ENCODE measurements at places on chromosomes 12 and 14.
A peak's percentile ranks its signal among the peaks of the same experiment; 100 is the strongest.

- DNase-seq = no peak
Measured at GRCh38 chr12:89752341-89752740, 43.7 kb upstream of the ATP2B1 start.

DNA sequence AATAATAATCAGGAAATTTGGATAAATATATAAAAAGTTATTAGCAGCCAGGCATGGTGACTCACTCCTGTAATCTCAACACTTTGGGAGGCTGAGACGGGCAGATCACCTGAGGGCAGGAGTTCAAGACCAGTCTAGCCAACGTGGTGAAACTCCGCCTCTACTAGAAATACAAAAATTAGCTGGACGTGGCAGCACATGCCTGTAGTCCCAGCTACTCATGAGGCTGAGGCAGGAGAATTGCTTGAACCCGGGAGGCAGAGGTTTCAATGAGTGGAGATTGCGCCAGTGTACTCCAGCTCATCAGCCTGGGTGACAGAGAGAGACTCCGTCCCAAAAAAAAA is 64.5 kb downstream of the SYT1 start:
- DNase-seq = no peak

DNA sequence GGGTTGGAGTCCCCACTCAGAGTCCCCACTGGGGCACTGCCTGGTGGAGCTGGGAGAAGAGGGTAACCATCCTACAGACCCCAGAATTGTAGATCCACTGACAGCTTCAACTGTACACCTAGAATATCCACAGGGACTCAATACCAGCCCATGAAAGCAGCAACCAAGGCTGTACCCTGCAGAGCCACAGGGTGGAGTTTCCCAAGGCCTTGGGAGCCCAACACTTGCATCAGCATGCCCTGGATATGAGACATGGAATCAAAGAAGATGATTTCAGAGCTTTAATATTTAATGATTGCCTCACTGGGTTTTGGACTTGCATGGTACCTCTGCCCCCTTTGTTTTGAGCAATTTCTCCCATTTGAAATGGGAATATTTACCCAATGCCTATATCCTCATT is 80.4 kb downstream of the RASSF9 start:
- no peak for DNase-seq

DNA sequence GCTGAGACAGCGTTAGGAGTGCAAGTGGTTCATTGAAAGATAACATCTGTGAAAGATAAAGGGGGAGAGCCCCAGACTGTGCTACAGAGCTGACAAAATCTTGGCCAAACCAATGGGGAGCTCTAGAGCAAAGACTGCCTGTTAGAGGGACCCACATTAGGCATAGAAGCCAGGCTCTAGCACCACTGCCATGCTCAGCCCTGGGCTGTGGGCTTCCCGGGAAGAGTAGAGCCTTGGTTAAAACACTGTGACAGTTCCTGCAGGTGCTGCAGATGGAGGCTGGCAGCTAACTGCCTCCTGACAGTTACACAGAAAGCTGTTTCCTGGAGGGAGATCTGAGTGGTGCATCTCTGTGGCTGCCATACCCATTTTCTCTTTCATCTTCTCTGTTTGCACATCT is 23.0 kb downstream of the TSHR start:
- no peak for DNase-seq

- no peak for DNase-seq
Measured at GRCh38 chr12:75704664-75705063, 193.3 kb upstream of the KRR1 start.

DNA sequence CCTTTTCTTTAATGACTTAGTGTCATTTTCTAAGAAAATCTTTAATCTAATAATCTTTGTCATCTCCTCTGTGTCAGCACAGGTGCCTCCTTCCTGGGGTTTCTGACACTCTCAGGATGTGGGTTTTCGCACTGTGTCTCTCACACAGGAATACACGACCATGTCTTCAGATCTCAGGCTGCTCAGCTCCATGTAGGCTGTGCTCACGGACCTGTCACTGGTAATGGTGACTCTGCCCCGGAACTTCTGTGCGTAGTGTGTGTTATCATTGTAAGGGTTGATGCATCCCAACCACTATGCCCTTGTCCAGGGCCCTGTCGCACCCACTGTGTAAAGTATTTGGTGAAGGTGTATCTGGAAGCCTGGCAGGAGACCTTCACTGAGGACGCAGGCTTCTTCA is 647.8 kb downstream of the TMEM121 start:
- DNase-seq = no peak

- no peak for DNase-seq
Measured at GRCh38 chr12:108597559-108598471, at the start of gene TMEM119. Gene TMEM119 (minus strand): TSS chr12:108598084. CDS start chr12:108592383, 5,701 bp downstream.

GRCh38 chr14:103334644-103335622 is 896 bp downstream of the EIF5 start:
- peak; percentile 70 for DNase-seq

DNA sequence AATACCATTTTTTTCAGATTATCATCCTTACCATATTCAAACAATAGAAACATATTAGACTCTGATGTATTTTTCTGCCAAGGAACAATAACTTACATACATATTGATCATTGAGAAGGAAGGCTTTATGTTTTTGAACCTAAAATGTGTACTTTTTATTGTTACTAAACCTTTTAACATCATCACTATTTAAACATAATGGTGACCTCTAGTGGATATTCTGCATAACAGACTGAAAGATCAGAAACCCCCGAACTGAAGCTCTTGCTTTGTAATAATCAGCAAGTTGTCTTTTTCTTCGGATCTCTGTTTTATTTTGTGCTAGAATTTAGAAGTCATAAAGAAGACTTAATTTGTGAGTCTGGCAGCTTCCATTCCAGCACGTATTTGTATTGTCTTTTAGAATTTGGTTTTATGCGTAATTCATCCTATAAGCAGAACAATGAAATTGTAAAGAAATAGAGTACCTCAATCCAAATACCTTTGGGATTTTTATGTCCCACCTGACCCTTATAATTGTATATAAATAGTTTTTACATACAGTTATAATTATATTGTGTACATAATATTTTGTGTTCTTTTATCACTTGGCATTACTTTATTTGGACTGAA is 125.9 kb upstream of the ATF1 start:
- DNase-seq = peak; percentile 50

DNA sequence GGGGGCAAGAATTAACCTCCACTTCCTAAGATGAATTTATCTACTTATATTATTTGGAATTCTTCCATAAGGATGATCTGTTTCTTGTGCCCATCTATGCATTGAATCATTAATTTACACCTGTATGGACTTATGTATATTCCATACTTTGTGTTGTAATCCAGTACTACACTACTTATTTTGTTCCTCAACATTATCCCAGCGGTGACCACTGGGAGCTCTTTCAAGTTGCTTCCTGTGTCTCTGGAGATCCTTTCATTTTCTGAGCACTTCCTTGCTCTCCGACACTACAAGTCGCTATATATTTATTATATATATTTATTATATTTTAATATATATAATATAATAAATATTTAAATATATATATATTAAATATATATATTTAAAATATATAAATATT is 54.9 kb upstream of the SCN8A start:
- DNase-seq = no peak

- DNase-seq = no peak
Measured at GRCh38 chr12:116838365-116838764, 42.9 kb downstream of the HRK start.

- DNase-seq = peak; percentile 84
Measured at GRCh38 chr12:91406920-91407341, 224.3 kb upstream of the DCN start.

DNA sequence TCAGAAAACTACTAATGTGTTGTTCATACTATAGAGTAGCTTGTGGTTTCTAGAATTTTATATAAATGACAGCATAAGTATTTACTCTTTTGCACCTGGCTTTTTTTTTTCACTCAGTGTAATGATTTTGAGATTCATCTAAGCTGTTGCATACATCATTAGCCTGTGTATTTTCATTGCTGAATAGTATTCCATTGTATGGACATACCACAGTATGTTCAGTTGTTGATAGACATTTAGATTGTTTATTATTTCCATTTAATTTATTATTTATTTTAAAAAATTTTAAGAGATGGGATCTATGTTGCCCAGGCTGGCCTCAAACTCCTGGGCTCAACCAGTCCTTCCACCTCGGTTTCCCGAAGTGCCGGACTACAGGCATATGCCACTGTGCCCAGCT is 80.0 kb downstream of the IFT43 start:
- DNase-seq = no peak

DNA sequence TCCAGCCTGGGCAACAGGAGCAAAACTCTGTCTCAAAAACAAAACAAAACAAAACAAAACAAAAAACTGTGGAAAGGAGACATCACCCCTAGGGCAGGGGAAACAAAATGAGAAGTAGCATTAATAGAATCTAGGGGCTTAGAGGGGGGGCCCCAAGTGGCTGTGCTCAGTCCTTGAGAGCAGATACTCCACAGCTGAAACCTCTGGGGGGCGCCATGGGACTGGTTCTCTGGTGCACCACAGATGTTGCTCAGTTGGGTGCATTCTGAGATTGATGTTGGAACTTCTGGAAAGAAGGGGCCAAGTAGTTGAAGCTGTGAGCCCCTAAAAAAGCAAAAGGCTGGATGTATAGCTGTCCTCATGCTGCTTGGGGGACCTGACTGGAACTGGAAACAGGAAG is 11.8 kb upstream of the SYNE2 start:
- no peak for DNase-seq

DNA sequence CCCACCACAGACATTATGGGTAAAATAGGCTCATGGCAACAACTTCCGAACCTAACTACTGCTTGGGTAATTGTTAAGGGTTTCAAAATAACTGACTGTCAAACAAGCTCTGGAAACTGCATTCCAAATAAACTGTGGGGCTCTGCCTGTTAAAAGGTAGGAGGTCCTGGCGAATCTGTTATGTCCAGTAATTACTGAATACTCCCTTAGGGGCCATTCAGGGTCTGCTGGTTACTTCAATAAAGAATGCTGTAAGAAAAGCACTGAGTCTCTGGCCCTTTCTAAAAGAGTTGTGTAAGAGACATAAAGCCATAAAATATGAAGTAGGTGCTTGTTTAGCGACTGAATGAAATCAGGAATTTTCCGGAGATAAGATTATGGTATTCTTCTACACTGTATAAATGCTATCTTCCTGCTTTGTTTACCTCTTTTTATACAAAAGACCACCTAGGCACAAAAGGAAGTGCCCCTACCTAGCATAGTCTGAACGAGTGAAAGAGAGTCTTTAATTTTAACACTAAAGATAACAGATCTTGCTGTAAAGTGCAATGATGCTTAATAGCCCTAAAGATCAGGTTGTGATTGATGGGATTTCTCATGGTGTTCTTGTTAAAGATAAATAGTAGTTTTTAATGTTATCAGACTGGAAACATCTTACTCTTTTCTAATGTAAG is 127.8 kb downstream of the FBXL14 start:
- no peak for DNase-seq

DNA sequence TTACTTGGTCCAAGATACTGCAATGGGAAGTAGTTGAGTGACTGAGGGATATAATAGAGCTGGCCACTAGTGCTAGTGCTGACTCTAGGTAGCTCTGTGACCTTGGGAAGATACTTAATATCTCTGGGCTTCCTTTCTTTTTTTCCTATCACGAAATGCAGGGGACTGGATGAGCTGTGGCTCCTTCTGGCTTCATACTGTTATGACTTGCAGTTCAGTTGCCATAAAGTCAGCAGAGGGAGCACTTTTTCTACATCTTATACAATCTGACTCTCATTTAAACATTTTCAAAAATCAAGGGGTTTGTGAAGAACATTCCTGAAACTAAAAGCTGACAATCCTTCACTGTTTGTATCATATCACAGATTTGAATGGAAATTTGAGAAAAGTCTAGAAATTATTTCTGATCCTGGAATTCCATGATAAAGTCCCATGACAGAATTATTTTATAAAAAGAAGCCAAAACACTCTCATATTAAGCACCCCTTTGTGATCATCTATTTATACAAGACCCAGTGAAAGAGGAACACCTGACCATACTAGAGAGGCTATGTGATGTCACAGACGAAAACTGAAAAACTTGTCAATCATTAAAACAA is 5.3 kb downstream of the BHLHE41 start:
- no peak for DNase-seq

DNA sequence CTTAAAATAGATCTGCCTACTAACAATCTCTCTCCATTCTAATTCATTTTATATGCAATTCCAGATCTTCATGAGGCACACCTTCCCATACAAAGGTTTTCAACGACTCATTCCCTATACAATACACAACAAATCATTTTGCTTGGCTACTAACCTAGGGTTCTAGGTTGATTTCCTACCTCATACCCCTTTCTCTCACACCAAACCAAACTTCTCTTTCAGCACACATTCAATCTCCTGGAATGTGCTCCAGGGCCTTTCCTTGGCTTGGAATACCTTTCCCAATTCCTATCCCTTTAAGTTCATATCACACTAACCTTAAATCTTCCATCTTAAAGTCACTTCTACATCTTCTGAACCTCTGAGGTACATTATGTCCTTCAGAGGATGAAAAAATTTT is 38.7 kb upstream of the MTERF2 start:
- peak; percentile 5 for DNase-seq

DNA sequence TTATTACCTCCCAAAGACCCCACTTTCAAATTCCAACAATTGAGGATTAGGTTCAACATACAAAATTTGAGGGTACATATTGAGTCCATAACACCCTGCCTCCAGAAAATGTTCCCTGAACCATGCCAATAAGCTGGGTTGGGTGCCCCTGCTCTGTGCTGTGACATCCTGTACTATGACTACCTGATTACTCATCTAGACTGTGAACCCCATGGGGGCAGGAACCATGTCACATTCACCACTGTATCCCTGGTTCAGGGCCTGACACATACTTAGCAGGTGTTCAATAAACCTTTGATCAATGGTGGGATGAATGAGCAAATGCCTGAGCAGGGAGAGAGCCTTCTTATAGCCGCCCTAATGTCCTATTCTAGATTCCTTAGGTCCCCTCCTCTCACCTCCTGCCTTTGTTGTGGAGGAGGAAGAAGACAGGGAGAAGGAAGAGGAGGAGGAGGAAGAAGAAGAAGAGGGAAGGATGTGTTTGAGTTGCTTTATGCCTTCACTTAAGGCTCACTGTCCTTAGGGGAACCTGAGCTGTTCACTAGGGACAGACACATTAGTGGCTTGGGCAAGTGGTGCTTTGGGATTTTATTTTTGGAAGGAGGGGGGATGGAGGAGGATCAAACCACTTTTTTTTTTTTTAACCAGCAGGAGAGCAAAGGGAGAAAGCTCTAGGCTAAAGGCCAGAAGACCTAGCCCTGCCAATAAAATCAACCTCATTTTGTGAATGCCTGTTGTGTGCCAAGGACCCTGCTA is 21.3 kb downstream of the GPR68 start:
- DNase-seq = no peak

DNA sequence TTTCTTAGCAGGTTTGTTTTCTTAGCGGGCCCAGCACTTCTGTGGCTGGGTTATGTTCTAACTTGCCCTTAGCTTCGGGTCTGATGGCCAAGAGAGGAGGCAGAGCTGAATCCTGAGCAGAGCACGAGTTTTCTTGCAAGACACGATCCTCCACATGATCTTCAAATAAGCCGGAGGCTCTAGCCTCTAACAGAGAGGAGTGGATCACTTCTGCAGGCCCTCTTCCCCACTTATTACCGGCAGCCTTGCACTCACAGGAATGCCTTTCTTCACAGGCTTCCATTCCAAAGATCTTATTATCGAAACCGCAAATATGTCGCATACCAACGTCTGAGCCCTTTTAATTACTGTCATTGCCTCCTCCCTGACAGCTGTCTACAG is 79.5 kb downstream of the SINHCAF start:
- DNase-seq = peak; percentile 47

GRCh38 chr14:24741871-24742270 is 107.9 kb upstream of the GZMB start:
- DNase-seq = no peak

Measured in RWPE1 (cell line).